BJ (cell line): ENCODE measurements at places on chromosomes 2 and 18. TPM values are rescaled to one million over a fixed set of nuclear protein-coding genes. Genes with fewer than 3 reads are reported as not detected.

DNA sequence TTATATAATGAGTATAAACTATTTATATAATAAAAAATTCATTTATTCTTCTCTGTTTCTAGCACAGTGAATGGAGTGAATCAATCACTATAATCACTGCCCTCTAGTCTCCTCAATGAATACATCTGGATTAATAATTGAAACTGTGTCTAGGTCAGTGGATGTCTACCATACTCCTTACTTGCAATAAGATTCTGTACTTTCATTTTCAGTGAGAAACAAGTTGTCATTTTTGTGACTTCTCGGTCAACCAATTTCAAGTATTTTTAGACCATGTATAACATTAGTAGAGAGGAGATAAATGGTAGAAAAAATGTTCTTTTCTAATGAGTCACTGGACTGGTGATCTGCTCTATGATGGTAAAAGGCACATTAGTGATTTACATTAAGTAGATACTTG is 799.6 kb upstream of the CHAC2 start:
- DNase-seq, result no peak

- DNase-seq, result no peak
Measured at GRCh38 chr2:169119851-169120250, 50.5 kb downstream of the DHRS9 start.

GRCh38 chr18:12883372-12883683 is 709 bp downstream of the PTPN2 start:
- no peak for DNase-seq

DNA sequence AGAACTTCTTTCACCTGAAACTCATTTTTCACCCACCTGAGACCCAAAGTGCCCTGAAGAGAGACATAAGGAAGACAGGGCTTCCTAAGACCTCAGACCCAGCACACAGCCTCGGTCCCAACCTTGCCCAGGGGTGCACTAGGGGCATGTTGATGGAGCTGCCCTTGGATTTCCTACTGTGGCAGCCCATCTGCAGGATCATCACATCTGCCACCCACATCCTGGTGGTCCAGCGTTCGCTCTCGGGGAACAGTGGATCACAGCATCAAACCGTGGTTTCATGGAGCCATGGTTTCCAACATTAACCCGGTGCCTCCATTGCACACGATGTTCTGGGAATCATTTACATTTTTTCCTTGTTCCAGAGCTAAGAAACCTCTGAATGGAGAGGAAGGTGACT is 186.4 kb downstream of the TFCP2L1 start:
- no peak for DNase-seq

The CEBPZOS gene
- polyA plus RNA-seq, result 24.6 and 40.0 TPM in 2 replicates

The SERPINB11 gene
- not detected in 2 replicates for polyA plus RNA-seq

DNA sequence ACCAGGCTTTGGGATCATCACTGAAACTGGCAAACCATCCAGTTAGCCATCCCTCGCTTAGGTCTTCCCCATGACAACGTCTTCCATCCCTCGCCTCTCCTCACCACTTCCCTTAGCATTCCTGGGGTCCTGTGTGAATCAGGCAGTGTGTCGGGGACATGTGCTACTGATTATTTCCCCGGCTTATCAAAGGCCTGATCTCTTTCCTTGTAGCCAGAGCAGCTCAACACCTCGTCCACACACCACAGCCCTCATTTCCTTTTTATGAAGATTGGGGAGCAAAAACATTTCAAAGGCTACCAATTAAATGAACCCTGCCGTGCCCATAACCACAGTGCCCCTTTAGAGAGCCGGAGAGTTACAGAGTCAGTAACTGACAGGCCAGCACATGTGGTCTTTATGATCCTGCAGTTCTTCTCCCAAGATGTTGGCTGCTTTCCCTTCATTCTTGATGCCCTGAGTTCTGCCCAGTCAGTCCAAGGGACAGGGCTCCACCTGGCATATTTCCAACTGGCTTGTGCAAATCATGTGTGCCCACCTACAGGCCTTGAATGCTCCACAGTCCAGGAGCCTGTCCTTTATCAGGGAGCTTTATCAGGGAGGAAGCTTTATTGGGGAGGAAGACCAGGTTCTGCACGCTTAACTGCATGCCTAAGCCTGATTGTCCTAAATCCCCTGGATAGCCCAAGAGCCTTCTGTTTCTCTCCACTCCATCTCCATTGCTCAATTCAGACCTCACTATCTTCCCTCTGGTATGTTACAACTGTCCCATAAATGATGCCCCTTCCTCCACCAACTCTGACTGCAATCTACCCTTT is 343.1 kb downstream of the CYRIA start:
- DNase-seq, result no peak

- no peak for DNase-seq
Measured at GRCh38 chr2:152134488-152135280, 35.8 kb upstream of the CACNB4 start.

The ALK gene
- not detected in 2 replicates for polyA plus RNA-seq

- DNase-seq, result no peak
Measured at GRCh38 chr18:75262511-75262910, 51.9 kb downstream of the TSHZ1 start.

DNA sequence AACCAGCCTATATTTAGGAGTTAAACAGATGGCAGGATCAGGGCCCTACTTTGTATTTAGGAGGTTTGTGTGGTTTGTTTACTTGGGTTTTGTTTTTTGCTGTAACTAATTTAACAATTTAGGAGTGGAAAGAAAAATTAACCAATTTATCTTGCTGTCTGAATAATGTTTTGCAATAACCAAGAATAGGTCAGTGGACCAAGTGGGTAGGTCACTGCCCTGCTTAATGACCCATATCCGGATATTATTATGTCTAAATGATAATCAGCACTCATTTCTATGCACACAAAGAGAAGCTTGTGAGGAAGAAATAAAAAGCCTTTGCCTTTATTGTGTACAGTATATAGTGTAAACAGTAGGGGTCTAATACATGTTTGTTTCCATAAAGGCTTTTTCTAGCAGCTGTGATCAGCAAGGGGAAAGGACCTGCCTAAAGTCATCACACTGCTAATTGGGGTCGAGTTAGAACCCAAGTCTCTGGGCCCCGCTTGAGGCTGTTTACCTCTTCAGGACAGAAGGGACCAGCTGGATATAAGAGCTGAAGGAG is 76.6 kb downstream of the TGOLN2 start:
- DNase-seq, result no peak

The DSG1 gene
- polyA plus RNA-seq, result not detected in 2 replicates

GRCh38 chr2:64857581-64858471 is 131.4 kb upstream of the SLC1A4 start:
- DNase-seq, result no peak

The GPR155 gene
- polyA plus RNA-seq, result 2.0 and 3.0 TPM in 2 replicates

The LIPG gene
- polyA plus RNA-seq, result 0.25 and 0.42 TPM in 2 replicates

GRCh38 chr18:13412017-13412416 is 193.5 kb downstream of the LDLRAD4 start:
- DNase-seq, result no peak

The CYP1B1 gene
- polyA plus RNA-seq, result 1.4 and 1.8 TPM in 2 replicates

The KCNIP3 gene
- 3.1 and 4.1 TPM in 2 replicates for polyA plus RNA-seq

The GNAL gene
- 0.21 and 0.43 TPM in 2 replicates for polyA plus RNA-seq

The TUBA3E gene
- not detected in 2 replicates for polyA plus RNA-seq

GRCh38 chr2:27051902-27052645 is 606 bp downstream of the AGBL5 start:
- no peak for DNase-seq

DNA sequence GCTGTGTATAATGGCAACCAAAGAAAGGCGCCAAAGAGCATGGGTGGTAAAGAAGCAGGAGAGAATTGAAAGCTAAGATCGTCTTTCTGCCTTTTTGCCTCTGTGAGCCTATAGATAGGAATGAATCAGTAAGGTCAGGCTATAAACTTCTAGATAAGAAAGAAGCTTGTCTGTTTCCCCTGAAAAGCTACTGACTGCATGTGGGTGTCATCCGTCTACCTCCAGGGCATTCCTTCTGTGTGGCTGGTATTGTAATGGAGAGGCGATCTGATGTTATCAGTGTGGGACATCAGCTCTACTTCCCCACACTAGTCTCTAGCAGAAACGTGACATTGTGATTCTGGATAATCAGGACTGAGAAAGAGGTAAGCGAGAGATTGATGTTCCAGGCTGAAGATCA is 63.4 kb upstream of the PLA2R1 start:
- DNase-seq, result no peak

The ACVR1C gene
- polyA plus RNA-seq, result 0.01 and 0.04 TPM in 2 replicates

The DNAJC5G gene
- not detected in 2 replicates for polyA plus RNA-seq

- DNase-seq, result no peak
Measured at GRCh38 chr18:74498712-74499627, 2.8 kb downstream of the CNDP2 start.

The SLC40A1 gene
- polyA plus RNA-seq, result 0.47 and 0.83 TPM in 2 replicates

DNA sequence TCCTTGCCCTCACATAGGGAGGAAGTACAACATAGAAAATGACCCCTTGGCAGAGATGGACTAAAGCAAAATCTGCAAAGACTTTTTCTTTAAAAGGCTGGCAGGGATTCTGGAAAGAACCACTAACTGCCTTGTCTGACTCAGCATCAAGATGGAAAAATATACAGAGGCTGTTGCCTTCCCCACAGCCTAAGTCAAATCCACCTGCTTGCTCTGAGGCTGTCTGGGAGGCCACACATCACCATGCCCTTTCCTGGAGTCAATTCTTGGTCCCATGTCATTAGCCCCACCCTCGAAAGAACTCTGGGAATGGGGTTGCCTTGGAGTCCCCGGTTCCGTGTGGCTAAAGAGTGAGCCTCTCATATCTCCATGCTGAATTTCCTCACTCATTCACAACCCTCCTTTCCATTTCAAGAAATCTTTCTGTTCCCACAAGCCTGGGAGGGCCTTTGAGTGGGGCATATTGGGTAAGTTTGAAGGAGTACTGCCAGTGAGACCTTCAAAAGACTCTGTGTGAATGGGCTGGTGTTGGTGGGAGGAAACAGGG is 39.4 kb downstream of the BMP10 start:
- DNase-seq, result no peak

- peak; percentile 14 for DNase-seq
Measured at GRCh38 chr2:34105006-34105767, 506.1 kb upstream of the FAM98A start.

DNA sequence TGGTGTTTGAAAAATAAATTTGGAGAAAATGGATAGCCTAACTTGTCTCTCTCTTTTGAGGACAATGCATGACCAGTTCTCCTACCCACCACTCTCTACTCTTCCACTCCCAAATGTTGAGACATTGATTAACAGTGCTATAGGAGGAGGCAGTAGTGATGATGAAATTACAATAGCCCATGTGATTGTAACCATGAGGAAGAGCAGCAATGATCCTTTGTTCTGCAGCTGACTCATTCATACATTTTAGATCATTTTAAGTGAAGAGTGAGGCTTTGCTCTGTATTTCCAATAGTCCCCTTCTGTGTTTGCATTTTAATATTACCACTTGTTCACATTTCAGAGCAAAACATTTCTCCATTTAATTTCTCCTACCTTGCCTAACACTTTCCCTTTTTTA is 592.3 kb downstream of the THSD7B start:
- no peak for DNase-seq

GRCh38 chr18:10244341-10244740 is 210.1 kb upstream of the APCDD1 start:
- no peak for DNase-seq

The GALNT5 gene
- 22.6 and 37.8 TPM in 2 replicates for polyA plus RNA-seq

GRCh38 chr2:29614295-29614830 is 307.0 kb downstream of the ALK start:
- DNase-seq, result no peak

GRCh38 chr18:48795696-48796095 is 155.1 kb downstream of the SMAD7 start:
- no peak for DNase-seq

- no peak for DNase-seq
Measured at GRCh38 chr2:224843141-224843540, 127.0 kb upstream of the CCDC195 start.

GRCh38 chr2:120821446-120822160 is 85.9 kb downstream of the GLI2 start:
- DNase-seq, result no peak

The CFC1 gene
- not detected in 2 replicates for polyA plus RNA-seq

The DNER gene
- 0.02 TPM in 2 replicates for polyA plus RNA-seq

GRCh38 chr2:142347751-142348150 is 216.9 kb upstream of the LRP1B start:
- no peak for DNase-seq

- no peak for DNase-seq
Measured at GRCh38 chr2:38474021-38474456, 97.0 kb upstream of the ATL2 start.

GRCh38 chr2:109369671-109370191 is 240.7 kb downstream of the SH3RF3 start:
- DNase-seq, result no peak

DNA sequence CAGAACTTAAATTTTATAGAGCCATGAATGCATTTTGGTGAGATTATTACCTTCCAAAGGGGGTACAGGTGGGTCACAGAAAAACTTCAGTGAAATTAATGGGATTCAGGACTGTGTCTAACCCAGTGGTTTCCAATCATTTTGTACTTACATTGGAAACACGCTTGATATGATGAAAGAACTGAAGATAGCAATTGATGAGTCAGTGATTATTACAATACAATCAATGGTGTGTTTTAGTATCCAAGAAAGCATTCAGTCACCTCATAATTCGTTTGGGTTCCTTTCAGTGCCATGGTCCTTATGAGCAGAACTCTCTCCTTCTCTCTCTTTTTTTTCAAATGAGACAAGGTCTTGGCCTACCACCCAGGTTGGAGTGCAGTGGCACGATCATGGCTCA is 66.5 kb upstream of the IGFBP5 start:
- no peak for DNase-seq

The MOGAT1 gene
- polyA plus RNA-seq, result not detected in 2 replicates

DNA sequence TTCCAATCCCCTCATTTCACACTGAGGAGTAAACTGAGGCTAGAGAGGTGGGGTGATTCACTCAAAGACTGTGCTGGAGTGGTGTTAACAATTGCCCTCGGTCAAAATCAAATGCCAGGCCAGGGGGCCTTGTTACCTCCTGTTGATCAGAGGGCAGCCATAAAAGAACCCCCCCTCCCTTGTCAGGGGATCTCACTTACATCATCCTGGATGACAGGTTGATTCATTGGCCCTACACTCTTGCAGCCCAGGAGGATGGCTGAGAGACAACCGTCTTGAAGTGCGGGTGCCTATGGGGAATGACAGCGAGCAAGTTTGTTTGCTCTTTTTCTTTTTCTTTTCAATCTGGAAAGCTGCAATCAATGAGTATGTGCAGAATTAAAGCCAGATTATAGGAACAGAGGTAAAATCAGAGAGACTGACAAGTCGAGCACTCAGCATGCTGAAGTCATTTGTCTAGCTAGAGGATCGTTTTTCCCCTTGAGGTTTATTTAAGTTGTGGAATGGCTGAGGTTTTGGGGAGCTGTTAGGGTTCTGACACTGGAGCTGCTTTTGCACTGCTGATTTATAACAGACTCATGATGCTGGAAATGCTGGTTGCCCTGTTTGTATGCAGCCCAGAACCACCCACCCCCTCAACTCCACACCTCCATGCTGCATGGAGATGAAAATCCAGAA is 26.4 kb upstream of the NRP2 start:
- DNase-seq, result no peak

The RAB6D gene
- not detected in 2 replicates for polyA plus RNA-seq

- DNase-seq, result no peak
Measured at GRCh38 chr2:207244971-207245925, 79.5 kb upstream of the KLF7 start.

The OXER1 gene
- not detected in 2 replicates for polyA plus RNA-seq

DNA sequence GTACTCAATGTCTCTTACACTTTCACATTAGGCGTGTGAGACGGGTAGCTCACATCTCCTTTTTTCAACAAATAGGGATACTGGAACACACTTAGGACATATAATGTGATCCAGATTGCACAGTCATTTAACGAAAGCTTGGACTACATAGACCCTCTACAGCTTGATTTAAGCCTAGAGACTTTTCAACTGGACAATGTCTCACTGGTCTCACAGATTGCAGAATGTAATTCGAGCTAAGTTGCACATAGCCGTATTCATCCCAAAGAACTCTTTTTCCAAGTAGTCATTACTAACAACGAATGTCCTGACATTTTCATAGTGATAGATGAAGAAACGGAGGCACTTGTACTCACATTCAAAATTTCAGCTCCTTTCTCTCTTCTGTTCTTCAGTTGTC is 612.1 kb downstream of the ZEB2 start:
- peak; percentile 37 for DNase-seq
